Spleen (tissue), 13 donors: ENCODE measurements at places on chromosomes 13 and 19. TPM values are rescaled to one million over a fixed set of nuclear protein-coding genes. Genes with fewer than 3 reads are reported as not detected.

Gene CATSPERD
- total RNA-seq: not detected

Gene TTC9B
- not detected for total RNA-seq

Gene SHANK1
- 0.14 TPM for total RNA-seq

Gene ZSCAN4
- 0.29 TPM for total RNA-seq

Gene NPHS1
- total RNA-seq: not detected

- no peak for DNase-seq
- peaks cover 4% of the 10 kb centered on the region for H3K4me1 ChIP-seq
- peaks cover 17% of the 10 kb centered on the region for H3K27me3 ChIP-seq
- no peak overlapping the region for H3K4me3 ChIP-seq
Measured at GRCh38 chr19:2382530-2383222, 22.6 kb downstream of the TMPRSS9 start.

DNA sequence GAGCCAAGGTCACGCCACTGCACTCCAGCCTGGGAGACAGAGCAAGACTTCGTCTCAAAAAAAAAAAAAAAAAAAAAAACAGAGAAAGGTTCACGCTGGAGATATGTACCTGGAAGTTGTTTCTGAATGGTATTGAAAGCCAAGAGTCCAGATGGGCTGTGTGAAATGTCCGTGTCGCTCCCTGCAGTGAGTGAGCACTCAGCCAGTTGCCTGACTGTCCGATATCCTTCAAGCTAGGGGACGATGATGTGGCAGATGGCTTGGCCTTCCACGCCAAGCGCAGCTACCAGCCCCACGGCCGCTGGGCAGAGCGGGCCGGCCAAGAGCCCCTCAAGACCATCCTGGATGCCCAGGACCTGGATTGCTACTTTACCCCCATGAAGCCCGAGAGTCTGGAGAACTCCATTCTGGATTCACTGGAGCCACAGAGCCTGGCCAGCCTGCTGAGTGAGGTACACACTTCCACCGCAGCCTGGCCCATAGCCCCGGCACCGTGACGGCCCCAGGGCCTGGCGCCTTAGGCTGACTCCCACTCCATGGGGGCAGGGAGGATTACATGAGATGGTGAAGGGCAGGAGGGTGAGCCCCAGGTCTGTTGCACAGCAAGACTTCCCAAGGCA is 11.7 kb upstream of the OVOL3 start:
- H3K27ac ChIP-seq: no peak overlapping the region
- no peaks in the 10 kb centered on the region for H3K27me3 ChIP-seq
- H3K4me3 ChIP-seq: no peak overlapping the region
- DNase-seq: no peak
- H3K36me3 ChIP-seq: no peaks in the 10 kb centered on the region
- H3K4me1 ChIP-seq: peaks cover 16% of the 10 kb centered on the region

DNA sequence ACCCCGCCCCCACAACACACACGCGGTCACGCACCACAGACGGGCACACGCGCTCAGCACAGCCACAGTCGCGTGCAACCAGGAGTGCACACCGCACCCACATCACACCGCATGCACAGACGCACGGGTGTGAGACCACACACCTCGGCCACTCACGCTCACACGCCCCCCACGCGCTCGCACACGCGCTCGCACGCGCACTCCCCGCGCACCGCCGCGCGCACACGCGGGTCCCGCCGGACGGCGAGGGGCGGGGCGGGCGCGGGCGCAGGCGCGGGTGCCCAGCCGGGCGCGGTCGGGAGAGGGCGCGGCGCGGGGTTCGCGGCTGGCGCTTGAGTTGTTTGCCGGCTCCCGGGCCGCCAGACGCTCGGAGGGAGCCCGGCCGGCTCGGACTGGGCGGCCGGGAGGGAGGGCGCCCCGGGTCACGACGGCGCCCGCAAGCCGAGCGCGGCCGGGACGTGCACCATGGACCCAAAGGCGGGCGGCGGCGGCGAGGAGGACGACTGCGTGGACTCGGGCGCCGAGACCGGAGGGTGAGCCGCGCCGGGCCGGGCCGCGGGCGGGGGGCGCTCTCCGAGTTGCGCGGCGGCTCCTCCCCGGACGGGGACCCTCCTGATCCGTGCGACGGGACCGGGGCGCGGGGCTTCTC is at the start of gene FAM124A:
TSS of gene FAM124A (plus strand) at position 362 of the 649 bp plus-strand sequence. CDS start at position 466, 104 bp downstream.
- peak; percentile 82 for DNase-seq
- H3K27me3 ChIP-seq: peaks cover 9% of the 10 kb centered on the region
- no peaks in the 10 kb centered on the region for H3K36me3 ChIP-seq

DNA sequence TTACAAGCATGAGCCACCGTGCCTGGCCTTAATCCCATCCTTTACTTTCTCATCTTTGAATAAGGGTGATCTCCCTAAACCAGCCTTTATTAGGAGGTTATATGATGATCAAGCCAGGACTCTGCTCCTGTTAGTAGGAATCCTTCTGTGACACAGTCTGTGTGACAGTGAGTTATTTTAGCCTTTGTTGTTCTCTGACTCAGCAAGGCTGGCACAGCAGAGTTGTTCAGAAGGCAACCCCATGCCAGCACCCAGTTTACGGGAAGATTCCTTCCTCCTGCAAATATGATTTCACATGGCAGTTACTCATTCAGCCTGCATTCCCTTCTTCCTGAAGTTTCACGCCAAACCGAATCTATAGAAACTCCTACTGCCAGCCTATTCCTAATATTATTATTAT is 10.5 kb upstream of the MIER2 start:
- no peaks in the 10 kb centered on the region for H3K36me3 ChIP-seq
- H3K27ac ChIP-seq: no peak overlapping the region
- no peak overlapping the region for H3K4me3 ChIP-seq
- no peaks in the 10 kb centered on the region for H3K27me3 ChIP-seq

DNA sequence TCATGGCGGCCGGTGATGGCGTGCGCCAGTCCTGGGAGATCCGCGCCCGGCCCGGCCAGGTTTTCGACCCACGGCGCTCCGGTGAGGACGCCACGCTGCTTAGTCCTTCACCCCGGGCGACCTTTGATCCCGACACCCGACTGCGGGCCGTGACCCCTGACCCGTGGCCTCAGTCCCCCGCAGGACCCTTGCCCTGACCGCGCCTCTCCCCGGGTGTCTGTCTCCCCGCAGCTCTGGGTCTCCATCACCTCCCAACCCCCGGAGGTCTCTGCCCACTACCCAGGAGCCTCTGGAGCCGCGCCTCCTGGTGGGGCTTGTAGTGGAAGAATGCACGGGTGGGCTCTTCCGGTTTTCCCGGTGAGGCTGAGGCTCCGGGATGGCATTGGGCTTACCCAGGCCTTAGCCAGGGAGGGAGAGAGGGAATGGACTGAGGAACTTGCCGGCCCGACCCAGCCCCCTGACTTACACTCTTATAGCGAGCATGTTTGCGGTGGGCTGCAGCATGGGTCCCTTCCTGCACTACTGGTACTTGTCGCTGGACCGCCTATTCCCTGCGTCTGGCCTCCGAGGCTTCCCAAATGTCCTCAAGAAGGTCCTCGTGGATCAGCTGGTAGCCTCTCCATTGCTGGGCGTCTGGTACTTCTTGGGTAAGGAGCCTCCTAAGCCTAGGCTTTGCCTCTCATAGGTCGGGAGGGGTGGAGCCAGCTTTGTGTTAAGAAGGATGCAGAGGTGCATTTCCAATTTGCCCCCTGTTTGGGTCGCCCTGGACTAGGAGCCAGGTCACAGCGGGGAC is 566 bp downstream of the MPV17L2 start:
- H3K27me3 ChIP-seq: no peaks in the 10 kb centered on the region
- H3K4me1 ChIP-seq: peaks cover 25% of the 10 kb centered on the region
- peak overlapping the region; percentile 87 for H3K4me3 ChIP-seq
- DNase-seq: peak; percentile 83
- H3K36me3 ChIP-seq: peaks cover 15% of the 10 kb centered on the region

DNA sequence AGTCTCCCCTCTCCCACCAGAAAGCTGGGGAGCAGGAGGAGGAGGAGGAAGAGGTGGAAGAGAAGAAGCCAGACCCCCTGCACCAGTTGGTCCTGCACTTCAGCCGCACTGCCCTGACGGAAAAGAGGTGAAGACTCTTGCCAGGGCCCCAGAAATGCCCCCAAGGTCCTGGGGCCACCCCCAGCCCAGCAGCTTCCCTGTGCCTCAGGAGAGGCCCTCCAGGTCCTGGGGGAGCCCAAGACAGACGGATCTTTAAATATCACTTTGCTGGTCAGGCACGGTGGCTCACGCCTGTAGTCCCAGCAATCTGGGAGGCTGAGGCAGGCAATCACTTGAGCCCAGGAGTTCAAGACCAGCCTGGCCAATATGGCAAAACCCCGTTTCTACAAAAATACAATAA is 88.8 kb downstream of the MAP4K1 start:
- no peak overlapping the region for H3K27ac ChIP-seq
- H3K4me1 ChIP-seq: no peaks in the 10 kb centered on the region
- H3K36me3 ChIP-seq: no peaks in the 10 kb centered on the region
- no peak for DNase-seq

- no peaks in the 10 kb centered on the region for H3K27me3 ChIP-seq
- no peak for DNase-seq
- H3K36me3 ChIP-seq: peaks cover 36% of the 10 kb centered on the region
- no peak overlapping the region for H3K27ac ChIP-seq
- H3K4me1 ChIP-seq: peaks cover 3% of the 10 kb centered on the region
Measured at GRCh38 chr19:53546758-53547513, 9.0 kb downstream of the ZNF331 start.

GRCh38 chr19:35297515-35297848 is 5.5 kb downstream of the MAG start:
- H3K4me3 ChIP-seq: no peak overlapping the region
- no peak for DNase-seq
- H3K27ac ChIP-seq: no peak overlapping the region
- no peaks in the 10 kb centered on the region for H3K36me3 ChIP-seq

DNA sequence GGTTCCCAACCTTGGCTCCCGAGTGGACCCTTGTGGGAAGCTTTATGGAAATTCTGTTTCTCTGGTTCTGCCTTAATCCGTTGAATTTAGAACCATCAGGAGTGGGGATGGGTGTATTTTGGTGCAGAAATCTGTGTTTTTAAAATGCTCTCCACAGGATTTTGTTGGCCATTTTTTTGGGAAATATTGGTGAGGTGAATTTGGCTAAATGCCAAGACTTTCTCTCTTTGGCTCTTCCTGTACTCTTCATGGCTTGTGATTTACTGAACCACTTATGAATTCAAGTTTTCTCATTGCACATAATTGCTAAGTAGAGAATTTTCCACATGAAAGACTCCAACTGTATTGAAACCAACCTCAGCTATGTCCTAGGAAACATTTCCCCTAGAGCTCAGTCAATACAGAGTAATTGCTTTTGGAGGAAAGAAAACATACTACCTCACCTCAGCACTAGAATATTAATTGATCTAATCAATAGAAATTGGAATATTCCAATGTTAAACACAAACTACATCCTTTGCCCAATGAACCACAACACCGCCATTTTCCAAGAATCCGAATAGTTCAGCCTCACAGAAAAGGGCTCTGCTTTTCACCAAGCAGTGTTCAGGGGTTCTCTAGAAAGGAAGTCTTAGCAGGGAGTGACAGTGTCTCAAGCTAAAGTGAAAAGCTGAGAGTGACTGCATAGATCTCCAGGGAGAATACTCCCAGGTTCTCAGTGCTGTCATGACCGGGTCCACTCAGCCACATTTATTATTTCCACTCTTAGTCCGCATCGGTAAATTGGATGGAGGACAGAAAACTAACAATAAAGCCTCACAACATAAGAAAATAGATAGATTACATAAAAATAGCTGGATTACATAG is 60.3 kb downstream of the ERCC5 start:
- H3K27me3 ChIP-seq: no peaks in the 10 kb centered on the region
- H3K4me1 ChIP-seq: no peaks in the 10 kb centered on the region
- no peaks in the 10 kb centered on the region for H3K36me3 ChIP-seq
- H3K27ac ChIP-seq: no peak overlapping the region

DNA sequence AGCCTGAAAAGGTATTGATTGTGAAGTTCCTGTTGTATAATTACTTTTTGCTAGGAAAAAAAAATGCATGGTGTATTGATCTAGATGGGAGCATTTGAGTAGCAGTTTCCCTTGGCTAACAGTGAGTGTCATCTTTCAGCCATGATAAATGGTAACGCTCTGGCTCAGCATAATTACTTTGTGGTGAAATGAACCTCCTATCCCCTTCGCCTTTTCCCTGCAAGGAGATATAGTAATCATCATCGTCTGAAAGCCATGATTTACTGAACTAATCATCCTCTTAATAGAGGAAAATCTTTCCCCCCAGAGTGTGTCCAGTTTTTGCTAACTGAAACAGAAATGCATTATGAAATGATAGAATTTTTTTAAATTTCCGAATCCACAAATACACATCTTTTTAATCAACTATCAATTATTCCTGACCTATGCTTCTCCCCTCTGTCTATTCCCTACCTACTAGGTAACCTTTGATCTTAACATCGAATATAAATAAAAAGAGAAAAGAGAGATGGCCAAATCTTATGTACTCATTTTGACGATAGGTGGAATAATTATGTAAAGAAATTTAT is 88.7 kb downstream of the MAB21L1 start:
- no peaks in the 10 kb centered on the region for H3K36me3 ChIP-seq
- no peaks in the 10 kb centered on the region for H3K27me3 ChIP-seq
- no peak for DNase-seq

DNA sequence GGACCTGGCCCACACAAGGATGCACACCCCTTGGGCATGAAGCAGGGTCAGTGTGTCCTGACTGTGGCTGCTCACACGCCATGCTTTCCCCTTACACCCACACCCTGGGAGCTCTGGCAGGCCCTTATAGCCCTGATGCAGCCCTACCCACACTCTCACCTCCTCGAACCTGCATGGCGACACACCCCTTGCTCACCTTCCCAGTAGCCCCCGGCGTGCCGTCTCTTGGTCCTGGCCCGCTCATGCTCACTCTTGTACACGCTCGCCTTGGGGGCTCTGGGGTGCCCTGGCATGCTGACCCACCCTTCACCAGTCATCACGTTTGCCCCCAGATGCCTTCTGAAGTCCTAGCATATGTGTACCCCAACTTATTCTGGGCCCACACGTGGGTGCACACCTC is 56.1 kb downstream of the MAP4K1 start:
- DNase-seq: no peak
- H3K4me3 ChIP-seq: no peak overlapping the region
- no peaks in the 10 kb centered on the region for H3K36me3 ChIP-seq
- H3K4me1 ChIP-seq: peaks cover 2% of the 10 kb centered on the region
- H3K27me3 ChIP-seq: peaks cover 19% of the 10 kb centered on the region

DNA sequence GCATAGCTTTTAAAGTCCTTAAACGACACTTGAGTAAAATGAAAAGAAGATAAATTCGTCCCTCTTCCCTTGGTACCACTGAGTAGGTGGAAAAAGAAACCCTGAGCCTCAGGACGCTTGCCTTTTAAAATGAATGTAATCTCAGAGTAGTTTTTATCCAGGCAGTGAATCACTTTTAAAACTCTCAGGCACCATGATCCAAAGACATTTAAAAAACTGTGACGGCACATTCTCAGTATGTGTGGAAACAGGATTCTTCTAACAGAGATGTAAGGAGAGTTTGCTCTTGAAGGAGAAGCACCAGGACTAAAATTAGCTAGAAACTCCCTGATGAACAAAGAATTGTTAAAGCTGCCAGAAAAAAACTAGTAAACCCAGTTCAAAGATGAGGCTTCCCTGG is 105.7 kb upstream of the SLC15A1 start:
- H3K27me3 ChIP-seq: no peaks in the 10 kb centered on the region
- no peak overlapping the region for H3K4me3 ChIP-seq
- H3K27ac ChIP-seq: no peak overlapping the region
